ENCODE measurements at places on chromosomes 5 and 9.
A peak's percentile ranks its signal among the peaks of the same experiment; 100 is the strongest.

DNA sequence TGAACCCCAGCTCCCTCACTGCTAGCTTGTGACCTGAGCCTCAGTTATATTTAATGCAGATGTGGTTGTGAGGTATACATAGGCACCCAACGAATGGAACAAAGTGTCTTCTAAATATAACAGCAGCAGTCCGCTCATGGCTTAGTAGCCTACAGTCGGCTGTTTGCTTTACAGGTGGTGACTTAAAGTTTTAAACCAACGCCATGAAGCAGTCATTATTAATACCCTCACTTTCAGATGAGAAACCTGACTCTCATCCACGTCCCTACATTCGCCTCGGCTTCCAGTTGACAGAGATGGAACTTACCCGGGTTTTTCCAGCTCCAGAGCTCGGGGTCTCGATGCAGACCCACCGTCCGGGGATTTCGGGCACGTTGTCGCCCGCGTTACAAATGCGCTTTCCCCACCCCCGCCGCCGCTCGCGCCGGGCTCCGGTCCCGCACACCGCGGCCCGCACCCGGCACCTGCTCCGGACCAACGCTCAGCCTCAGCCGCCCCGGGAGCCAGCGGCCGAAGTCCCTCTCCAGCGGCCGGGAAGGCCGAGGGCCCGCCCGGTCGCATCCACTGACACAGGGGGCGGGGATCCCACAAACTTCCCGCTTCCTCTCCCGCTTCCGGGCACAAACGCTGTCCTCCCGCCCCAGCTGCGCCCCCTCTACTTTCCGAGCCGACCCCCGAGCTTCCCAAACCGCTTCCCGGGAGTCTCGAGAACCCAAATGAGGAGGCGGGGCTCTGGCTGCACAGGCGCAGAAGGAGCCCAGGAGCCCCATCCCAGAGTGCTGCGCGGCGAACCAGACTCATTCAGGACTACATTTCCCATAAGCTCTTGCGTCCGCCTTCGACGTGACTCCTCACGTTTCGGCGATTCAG is at the start of gene ZNF782:
Gene ZNF782, minus strand, starts transcription at position 734 of the 870 bp plus-strand sequence. CDS start 2,553 bp downstream, outside the sequence.
- DNase-seq, result peak; percentile 94

DNA sequence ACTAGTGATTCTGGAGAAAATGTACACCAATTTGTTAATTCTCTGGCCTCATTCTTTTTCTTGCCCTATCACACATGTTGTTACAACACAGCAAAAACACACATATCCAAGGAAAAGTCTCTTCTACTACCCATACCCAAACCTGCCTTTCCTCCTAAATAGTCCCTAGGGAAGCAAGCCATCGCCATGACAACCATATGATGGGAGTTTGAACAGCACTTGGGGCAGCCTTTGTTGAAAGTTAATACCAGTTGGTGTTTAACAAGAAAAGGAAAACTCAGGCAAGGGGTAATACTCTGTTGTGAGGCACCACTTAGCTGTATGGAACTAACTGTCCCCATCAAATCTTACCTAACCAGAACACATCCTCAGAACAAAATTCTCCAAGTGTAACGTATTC is 1.7 kb downstream of the TRPM3 start:
- no peak for DNase-seq

- no peak for DNase-seq
Measured at GRCh38 chr5:154493274-154493673, 15.2 kb upstream of the HAND1 start.

- peak; percentile 43 for DNase-seq
Measured at GRCh38 chr9:90915693-90916092, 114.1 kb downstream of the SYK start.

DNA sequence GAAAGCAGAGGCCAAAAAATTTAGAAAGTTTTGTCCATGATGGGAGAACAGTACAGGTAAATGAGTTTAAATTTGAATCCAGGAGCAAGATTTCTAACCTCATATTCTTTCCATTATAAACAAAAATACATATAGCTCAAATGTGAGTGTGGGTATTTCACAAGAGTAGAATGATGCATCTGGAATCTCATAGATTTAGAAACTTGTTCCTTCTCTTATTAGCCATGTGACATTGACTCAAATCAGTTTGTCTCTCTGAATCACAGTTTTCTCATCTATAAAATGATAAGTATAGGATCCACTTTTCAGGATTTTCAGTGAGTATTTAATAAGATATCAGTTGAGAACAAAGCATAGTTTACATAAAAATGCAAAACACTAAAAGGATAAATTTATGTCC is 436.3 kb upstream of the PAPPA start:
- DNase-seq, result no peak

- DNase-seq, result no peak
Measured at GRCh38 chr5:174693697-174694385, 30.5 kb upstream of the MSX2 start.

GRCh38 chr5:129820-130219 is 37.9 kb downstream of the PLEKHG4B start:
- DNase-seq, result no peak

GRCh38 chr5:135362102-135362501 is 36.9 kb downstream of the MACROH2A1 start:
- no peak for DNase-seq

DNA sequence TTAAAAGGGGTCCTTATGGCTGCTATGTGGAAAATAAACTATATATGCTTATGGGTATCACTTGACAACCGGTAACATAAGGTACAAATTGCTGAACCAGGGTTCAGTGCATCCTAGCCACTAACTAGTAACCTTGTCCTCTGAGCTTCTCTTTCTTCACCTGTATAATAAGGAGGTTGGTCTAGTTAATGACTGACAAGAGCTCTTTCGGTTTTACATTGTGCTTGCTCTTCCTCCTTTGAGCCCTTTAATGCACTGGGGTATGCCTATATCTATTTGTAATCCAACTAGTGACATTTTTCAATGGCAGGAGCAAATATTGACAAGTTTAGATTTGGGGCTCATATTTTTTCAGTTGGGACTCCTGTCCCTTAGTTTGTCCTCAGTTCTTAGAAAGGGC is 66.1 kb downstream of the NPR3 start:
- DNase-seq, result no peak

GRCh38 chr9:32508728-32509127 is 17.3 kb downstream of the RIGI start:
- DNase-seq, result no peak

- DNase-seq, result peak; percentile 30
Measured at GRCh38 chr9:93949073-93949693, 6.0 kb downstream of the BARX1 start.

DNA sequence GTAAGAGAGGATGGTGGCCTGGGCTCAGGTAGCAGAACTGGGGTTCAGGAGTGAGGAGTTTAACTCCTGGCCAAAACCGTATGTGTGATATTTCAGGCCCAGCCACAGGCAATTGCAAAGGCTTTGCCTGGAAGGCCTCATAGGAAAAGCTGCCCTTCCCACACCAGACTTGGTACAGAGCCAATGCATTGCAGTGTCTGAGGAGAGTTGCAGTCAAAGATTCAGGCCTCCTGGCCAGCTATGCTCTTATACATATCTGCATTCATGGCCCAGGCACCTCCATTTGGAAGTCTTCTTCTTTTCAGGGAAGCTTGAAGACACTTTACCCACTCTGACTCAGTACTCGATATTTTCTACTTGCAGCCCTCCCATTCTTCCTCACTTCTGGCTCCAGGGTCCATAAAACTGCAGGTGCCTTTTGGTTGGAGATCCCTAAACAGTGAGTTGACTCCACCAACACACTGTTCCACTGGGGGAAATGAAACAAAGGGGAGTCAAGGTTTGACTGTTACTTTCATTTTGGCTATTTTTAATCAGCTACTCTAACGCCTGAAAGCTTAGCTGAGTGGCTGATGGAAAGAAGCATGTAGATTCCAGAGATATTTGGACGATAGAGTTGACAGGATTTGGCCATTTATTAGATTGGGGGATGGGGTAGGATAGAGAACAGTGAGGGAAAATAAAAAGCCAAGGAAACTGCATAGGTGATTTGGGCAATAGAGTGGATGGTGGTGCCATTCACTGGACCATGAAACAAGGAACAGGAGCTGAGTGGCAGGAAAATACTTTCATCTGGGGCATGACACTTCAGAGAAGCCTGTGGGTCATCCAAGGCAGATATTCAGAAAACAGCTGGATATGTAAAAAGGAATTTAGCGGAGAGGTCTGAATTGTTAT is 30.6 kb upstream of the IL33 start:
- no peak for DNase-seq
